ENCODE measurements at places on chromosomes 1 and 21.

DNA sequence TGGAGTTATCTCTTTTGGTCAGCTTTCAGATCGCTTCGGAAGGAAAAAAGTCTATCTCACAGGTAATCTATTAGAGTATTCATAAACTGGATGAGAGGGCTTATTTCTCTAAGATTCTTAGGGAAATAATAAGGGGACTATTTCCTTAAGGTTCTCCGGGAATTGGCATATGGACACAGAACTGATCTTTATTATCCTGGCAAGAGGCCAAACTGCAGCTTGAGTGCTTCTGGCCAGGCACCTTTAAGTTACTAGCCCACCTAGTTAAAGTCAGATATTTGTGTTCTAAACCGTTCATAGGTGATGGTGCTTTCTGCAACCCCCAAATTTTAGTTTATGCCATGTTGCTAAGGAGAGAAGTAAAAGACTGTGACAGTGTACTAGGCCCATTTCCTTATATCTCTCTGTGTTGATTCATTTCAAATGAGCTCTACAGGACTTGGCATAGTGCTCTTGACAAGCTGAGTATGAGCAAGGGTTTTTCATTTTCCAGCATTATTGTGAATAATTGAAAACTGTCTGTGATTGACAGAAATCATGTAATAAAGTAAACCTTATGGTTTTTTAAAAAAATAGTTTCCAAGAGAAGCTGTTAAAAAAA, 43.4 kb downstream of the SLC22A15 start:
- DNase-seq = no peak

DNA sequence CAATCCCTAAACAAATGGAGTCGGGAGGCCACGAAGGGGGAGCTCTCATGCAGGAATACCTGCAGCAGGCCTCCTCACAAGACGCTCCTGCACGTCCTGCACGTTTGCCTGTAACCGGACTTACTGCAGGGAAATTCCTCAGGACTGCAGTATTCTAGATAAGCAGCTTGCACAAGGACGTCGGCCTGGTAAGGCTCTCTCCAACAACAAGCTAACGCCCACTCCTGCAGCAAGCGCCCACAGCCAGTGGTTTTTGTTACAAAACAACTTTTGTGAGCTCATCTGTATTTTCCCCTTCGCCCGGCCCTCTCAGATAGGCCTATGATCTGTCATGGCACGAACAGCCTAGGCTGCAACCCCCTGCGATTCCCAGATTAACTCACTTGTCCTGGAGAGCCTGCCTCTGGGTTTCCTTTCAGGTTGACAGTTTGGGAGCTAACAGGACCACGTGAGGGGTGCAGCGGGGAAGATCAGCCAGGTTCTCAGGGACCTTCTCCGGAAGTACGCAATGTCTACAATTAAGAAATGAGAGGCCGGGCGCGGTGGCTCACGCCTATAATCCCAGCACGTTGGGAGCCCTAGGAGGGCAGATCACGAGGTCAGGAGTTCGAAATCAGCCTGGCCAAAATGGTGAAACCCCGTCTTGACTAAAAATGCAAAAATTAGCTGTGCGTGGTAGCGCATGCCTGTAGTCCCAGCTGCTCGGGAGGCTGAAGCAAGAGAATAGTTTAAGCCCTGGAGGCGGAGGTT, 921 bp upstream of the MIB2 start:
- no peak for DNase-seq

GRCh38 chr1:198773523-198773922, 134.7 kb downstream of the PTPRC start:
- DNase-seq = no peak

GRCh38 chr1:223774134-223774814, 61.9 kb downstream of the CAPN2 start:
- no peak for DNase-seq

DNA sequence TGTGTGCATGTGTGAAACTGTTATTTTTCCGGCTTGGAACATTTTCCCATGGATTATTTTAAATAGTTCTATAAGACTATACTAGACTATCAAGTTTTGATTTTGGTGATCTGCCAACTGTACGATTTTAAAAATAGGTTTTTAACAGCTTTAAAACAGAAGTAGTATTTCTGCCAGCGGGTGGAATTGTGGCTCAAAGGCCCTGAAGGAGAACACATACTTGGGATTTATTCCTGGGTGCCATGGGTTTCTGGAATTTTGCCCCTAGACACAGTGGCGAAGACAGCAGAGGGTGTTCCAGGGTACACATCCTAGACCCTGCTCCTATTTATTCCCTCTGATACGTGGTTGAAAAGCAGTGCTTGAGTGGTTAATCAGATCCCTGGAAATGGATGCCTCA, 81.7 kb upstream of the IPO9 start:
- DNase-seq = no peak

- DNase-seq = no peak
These were observed 709.9 kb upstream of the ADGRL4 start for GRCh38 chr1:79716447-79716846.

GRCh38 chr1:226598455-226598849, 49.9 kb downstream of the STUM start:
- no peak for DNase-seq

GRCh38 chr1:36285443-36286101, 20.6 kb upstream of the SH3D21 start:
- DNase-seq = peak; percentile 78

GRCh38 chr21:25967181-25967900, 203.2 kb downstream of the APP start:
- DNase-seq = peak; percentile 53

DNA sequence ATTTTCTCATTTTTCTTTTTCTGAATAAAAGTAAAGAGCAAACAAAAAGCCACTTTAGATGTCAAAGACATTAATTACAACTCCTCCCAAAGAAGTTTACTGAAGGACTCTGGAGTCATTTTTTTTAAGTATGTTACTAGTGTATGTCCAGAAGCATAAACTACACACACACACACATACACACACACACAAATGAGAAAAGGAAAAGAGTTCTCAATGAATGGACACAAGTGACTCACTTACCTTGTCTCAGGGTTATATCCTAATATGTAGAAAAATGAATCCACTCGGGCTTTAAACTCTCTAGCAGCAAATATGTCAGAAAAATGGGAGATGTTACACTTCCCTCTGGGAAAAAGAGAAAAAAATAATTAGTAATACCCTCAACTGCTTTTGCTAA, 223.1 kb downstream of the SLC45A1 start:
- no peak for DNase-seq

- DNase-seq = no peak
These were observed 147.3 kb upstream of the WNT4 start for GRCh38 chr1:22290157-22290556.

DNA sequence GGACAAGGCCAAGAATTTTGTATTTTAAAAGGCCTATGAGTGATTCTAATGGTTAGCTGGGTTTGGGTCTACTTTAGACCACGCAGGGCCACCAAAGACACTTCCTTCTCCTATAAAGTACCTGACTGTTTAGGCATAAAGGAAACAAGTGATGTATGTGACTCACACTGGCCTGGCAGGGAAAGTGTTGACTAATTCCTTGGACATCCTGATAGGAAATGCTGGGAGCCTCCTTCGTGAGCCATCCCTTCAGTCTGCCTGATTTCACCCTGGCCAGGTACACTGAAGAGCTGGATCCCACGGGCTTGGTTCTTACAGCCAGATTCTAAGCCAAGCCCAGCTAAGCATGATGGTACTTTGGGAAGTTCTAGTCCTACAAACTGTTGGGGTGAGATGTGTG, 100.5 kb upstream of the HMGB4 start:
- DNase-seq = no peak

GRCh38 chr1:29975036-29975694, 738.8 kb downstream of the PTPRU start:
- no peak for DNase-seq

GRCh38 chr1:225114354-225114990, 185.0 kb downstream of the DNAH14 start:
- no peak for DNase-seq

DNA sequence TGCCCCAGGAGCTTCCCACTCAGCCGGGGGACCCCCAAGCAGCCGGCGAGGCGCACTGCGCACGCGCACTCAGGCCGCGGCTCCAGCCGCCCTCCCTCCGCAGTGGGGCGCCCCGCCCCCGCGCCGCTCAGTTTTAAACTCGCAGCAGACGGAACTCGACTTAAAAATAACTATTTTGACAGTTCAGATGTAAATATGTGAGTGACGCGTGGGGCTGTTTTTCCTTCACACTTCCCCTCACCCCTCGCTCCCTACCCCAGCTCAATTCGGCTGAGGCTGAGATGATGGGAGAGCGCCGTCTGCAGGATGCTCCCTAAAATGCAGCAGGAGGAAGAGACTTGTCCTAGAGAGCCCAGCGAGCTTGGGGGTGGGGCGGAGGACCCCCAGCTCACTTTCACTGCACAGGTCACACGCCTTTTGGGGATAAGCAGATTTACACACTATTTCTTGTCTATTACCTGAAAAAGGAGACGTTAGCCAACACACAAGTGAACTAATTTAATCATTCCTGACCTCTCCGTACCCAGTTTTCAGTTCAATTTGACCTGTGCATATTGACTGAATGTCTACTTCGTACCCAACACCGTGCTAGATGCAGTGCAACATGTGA, 8.9 kb upstream of the LEMD1 start:
- peak; percentile 3 for DNase-seq

GRCh38 chr1:233245191-233245765, 50.2 kb downstream of the PCNX2 start:
- DNase-seq = no peak

GRCh38 chr1:30009720-30010119, 713.7 kb downstream of the MATN1 start:
- no peak for DNase-seq

- DNase-seq = no peak
These were observed 69.9 kb downstream of the ATF6 start for GRCh38 chr1:161836018-161836417.

- DNase-seq = no peak
These were observed 76.6 kb downstream of the ADCY10 start for GRCh38 chr1:167837326-167837725.

DNA sequence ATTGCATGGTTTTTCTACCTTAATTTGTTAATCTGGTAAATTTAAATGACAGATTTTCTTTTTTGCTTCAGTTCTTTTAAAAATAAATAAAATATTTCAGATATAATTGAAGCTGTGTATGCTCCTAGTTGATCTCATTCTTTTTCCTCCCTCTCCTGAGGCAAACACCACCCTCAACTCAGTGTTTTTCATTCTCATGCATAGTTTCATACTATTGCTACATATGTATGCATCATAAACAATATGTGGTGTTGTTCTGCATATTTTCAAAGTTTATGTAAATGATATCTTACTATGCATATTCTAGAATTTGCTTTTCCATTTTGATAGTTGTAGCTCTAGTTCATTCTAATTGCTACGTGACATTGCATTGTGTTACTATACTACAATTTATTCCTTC, 257.2 kb upstream of the POU3F1 start:
- DNase-seq = no peak

- no peak for DNase-seq
These were observed 21.8 kb upstream of the VTCN1 start for GRCh38 chr1:117232531-117232930.

- no peak for DNase-seq
These were observed 70.0 kb upstream of the PAX7 start for GRCh38 chr1:18560692-18561091.

GRCh38 chr1:62628506-62628905, 31.2 kb downstream of the ANGPTL3 start:
- no peak for DNase-seq

GRCh38 chr1:22284906-22285548, 142.1 kb upstream of the WNT4 start:
- DNase-seq = no peak

DNA sequence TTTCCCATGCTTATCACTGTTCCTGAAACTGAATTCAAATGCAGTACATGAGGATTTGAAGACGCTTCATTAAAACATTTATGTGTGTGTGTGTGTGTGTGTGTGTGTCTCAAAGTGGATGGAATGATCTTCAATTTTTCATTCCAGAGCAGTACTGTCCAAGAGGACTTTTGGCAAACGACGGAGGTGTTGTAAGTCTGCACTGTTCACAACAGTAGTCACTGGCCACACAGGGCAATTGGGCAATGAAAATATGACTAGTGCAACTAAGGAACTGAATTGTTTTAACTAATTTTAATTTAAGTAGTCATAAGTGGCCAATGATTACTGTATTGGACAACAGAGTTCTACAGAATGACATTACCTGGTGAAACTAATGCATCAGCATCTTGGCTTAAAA, 5.0 kb downstream of the TAF5L start:
- no peak for DNase-seq

- no peak for DNase-seq
These were observed 4.8 kb upstream of the SUMO3 start for GRCh38 chr21:44822484-44823178.

GRCh38 chr1:246753670-246754535, 29.7 kb downstream of the SCCPDH start:
- DNase-seq = peak; percentile 34

DNA sequence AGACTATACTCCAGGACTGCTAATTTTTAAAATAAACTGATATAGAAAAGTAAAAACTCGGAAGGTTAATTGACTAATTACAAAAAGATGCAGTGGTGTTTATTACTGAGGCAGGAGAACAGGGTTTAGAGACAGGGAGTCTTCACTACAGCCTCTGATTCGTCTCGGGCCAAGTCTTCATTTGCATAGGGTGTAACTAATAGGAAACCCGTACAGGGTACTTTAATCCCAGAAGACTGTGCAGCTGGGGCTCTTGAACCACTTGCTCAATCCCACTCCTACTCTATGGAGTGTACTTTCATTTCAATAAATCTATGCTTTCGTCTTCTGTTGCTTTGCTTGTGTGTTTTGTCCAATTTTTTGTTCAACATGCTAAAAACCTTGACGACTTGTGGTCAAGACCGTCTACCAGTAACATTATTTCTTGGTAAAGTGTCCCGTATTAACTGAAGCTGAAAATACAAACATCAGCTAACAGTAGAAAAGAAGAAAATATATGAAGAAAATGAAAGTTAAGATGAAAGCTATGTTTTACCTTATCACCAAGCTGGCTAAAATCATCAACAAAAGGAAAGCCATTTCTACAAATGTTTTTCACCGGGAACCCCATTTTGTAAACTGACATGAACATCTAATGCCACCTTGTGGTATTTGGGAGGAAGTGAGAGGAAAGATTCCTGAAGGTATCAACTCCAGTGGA, 8.0 kb downstream of the SDHB start:
- no peak for DNase-seq

DNA sequence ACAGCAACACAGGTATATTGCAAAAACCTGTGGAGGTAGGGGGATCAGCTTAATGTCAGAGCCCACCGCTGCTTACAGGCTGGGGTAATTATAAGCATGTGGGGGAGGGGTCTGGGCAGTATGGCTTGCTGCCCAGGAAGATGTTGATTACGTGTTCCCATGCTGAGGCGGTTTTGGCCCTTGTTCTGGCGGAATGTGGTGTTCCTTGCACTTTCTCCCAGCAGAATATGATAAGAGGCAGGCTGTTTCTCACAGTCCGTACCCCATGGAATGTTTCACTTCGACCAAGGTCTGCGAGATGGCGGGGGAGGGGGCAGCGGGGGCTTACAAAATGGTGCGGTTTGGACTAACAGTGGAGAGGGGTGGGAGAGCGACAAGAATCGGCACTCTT, 9.8 kb upstream of the HPCAL4 start:
- no peak for DNase-seq

DNA sequence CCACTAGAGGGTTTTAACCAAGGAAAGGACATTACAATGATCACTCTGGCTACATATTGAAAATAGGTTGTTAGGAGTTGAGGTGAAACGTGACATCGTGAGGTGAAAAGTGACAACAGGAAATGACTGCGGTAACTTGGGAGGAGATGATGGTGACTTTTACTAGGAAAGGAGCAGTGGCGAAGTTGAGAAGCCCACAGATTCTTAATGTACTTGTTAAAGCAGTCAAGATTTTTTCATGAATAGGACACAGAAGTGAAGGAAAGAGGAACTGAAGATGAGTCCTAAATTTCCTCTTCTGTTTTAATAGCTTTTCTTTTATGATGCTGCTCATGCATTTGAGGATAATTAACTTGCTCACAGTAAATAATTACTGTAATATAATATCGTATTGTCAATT, 59.5 kb downstream of the OMA1 start:
- no peak for DNase-seq
